ENCODE measurements at places on chromosomes 6 and 20.

DNA sequence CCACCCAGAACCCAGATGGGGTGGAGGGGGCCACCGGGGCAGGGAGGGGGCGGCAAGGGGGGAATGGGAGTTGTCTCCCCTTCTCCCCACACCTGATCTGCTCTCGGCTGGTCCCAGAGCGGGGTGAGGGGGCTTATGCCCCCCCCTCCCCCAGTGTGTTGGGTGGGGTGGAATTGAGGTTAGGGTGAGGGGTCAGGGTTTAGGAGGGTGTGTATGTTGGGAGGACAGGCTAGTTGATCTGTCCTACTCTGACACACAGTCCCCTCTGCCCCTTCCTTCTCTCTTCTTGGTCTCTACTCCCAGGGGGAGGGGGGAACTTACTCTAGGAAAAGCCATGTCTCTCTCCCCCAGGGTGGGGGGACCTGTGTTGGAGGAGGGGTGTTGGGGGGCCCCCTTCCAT is 1.9 kb upstream of the ZBTB9 start:
- DNase-seq: peak; percentile 26

GRCh38 chr20:14685183-14685582 is 347.8 kb upstream of the FLRT3 start:
- no peak for DNase-seq

DNA sequence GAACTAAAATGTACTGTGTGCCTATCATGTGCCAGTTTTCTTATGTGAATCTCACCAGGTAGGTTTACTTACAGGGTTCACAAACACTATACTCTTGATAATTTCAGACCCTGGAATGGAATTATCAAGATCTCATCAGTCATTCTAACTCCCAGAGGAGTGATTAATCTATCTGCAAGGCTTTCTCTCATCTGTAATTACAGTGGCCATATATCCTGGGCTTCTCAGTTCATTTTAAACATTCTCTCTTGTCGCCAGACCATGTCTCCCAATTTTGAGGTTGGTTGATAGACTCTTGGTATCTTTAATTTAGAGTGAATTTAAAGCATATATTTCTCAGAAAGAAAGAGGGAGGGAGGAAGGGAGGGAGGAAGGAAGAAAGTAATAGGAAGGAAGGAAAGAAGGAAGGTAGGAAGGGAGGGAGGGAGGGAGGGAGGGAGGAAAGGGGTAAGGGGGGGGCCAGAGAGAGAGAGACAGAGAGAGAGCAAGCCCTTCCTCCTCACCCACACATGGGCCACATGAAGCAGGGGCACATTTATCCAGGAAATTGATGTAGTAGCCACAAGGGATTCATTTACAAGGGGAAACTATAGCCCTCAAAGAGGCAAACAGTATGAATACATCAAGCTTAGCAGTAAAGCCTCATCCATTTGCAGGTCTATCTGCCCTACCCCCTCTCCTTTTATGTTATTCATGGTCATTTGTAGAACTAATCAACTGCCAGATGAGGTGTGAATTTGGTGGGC is 25.8 kb upstream of the NRSN1 start:
- DNase-seq: no peak

DNA sequence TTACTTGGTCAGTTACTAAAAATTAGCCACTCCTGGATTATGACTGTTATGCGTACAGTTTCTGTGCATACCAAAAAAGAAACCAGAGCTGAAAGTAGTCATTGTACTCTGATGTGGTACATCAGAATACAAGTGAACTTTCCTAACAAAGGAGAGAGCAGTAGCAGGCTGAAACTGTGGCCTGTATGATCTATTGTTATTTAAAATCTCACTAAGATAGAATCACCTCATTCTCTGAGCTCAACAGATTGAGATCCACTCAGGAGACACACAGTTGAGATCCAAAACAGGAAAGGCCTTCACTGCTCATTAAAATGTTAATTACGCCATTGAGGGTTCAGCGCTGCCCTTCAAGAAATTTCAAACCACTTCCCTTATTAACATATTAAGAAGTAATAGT is 576.4 kb downstream of the LMBRD1 start:
- DNase-seq: no peak

DNA sequence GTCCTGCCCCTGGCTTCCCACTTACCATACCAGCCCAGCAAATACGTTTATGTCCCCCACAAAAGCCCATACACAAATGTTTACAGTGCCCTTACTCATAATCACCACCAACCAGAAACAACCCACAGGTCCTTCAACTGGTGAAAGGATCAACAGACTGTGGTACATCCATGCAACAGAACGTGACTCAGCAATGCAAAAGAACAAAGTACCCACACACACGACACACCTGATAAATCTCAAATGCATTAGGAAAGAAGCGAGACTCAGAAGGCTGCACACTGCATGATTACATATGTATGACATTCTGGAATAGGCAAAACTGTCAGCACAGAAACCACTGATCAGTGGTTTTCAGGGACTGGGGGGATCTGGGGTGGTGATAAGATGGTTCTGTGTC is 20.5 kb downstream of the NCR2 start:
- no peak for DNase-seq

DNA sequence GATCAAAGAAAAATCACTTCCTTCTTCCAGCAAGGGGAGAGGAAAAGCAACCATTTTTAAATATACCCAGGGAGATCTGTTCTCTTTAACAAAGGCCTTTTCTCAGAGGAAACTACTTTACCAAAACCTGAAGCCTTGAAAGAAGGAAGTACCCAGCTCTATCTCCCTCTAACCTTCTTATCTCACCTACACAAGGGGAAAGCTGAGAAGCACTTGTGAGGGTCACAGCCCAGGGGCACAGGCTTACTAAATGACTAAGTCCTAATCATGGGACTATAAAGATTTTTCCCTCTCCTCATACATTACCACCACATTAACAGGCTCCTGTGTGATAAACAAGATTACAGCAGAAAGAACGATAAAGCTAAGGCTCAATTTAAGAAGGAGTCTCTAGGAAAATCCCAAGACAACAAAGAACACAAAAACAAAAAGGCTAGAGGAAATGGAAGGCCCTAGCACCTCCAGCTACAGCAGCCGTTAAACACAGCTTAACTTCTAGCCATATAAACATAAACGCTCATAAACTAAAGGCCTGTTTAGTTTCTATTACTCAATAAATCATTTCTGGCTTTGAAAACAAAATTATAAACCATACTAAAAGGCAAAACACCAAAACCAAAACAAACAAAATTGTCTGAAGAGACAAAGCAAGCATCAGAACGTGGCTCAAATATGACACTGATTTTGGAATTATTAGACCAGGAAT is 284.9 kb upstream of the ECI2 start:
- DNase-seq: no peak

Data from GM13976 (cell line).